Fibroblast of skin of left biceps (primary cell): ENCODE measurements at places on chromosomes 12 and 14.

GRCh38 chr14:91063119-91063518 lies 2.7 kb upstream of the RPS6KA5 start:
- no peak for DNase-seq

GRCh38 chr12:39772821-39773259 lies 153.2 kb upstream of the ABCD2 start:
- no peak for DNase-seq

DNA sequence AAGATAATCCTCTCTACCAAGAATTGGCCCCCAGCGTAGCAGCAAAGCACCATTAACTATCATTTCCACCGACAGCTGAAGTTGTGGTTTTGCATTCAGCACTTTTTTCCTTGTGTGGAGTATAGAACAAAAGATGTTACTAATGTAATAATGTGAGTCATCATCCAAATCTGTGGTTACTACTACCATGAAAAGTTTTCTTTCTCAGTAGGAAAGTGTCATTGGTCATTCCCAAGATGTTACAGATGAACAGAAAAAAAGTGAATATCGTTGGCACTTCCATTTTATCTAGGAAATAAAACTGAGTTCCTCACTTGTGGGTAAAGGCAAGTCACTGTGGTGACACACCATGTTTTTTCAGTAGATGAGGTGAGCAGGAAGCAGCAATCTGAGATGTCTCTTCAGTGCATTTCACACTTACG lies 30.3 kb upstream of the IFNG start:
- DNase-seq: peak; percentile 34

DNA sequence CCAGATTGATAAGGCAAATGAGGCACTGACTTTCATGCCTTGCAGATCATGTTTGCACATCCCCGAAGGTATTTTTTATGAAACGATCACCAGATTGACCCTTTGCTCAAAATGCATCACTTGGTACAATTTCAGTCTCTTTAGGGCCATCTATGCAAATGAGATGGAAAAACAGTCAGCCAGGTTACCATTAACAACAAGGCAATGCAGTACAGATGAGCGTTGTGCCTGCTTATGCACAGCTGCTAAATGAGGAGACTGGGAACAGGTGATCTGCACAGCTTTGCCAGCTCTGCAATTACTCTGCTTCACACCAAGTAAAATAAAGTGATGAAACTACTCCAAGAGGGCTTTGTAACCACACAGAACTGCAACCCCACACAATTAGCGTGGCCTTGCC lies 26.1 kb upstream of the PLEKHG7 start:
- no peak for DNase-seq

GRCh38 chr12:68932128-68932960 lies 627 bp downstream of the CPM start:
- DNase-seq: no peak

- no peak for DNase-seq
Measured at GRCh38 chr14:83151571-83151970, 1617.9 kb upstream of the SEL1L start.

- DNase-seq: no peak
Measured at GRCh38 chr12:28963554-28963953, 185.5 kb upstream of the FAR2 start.

DNA sequence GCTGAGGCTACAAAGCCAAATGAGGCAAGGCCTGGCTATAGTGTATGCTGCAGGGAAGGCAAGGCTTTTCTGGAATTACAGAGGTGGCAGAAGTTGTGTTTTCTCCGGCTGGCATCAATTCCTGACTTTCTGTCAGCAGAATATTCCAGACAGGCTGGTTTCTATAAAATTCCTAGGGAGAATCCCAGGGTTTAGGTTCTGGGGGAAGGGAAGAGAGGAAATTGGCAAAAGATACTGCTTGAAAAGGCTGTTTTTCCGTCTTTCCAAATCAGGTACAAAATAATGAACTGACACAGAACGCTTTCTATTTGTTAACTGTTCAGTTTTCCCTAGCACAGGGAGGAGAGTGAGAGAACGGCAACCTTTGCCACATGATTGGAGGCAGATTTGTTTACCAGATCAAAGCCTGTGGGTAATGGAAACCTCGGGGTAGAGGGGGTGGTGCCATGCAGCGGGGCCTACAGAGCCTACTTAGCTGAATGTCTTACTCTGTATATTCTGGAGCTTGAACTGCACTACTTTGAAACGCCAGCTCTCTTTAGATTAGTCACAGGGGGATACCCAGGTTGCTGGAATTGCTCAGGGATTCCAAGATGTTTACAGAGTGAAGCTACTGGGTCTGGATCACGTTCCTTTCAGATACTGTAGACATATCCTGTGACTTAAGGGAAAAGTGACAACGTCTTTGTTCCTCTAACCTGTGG lies 65.8 kb upstream of the DACT1 start:
- no peak for DNase-seq
